ENCODE measurements at places on chromosomes 5 and 9.

- DNase-seq: no peak
These were observed 278.9 kb upstream of the CD180 start for GRCh38 chr5:67475489-67475888.

DNA sequence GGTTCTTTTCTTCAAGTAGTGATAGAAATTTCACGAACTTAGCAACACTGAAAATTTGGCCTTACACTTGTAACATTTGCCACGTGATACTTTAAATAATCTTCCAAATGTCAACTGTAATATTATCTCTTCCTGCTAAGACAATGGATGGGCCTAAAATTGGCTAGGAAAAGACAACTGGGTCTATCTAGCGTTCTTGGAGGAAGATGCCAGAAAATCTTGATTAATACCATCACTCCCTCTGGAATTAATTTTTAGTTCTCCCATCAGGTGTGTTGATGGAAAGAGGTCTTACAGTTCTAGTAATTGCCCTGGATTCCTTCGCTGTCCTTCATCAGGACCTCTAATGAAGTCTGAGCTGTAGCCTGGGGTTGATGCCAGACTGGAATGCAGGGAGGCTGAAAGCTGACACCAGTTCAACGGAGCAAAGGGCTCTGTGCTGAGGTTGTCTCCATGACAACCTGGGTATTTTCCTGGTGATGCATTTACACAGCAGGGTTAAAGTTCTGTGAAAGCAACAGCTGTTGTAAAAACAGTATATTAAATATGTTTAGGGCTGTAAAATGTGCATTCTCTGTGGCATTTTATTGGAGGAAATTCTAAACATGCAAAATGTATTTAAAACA is 92.3 kb downstream of the GAS1 start:
- peak; percentile 36 for DNase-seq

DNA sequence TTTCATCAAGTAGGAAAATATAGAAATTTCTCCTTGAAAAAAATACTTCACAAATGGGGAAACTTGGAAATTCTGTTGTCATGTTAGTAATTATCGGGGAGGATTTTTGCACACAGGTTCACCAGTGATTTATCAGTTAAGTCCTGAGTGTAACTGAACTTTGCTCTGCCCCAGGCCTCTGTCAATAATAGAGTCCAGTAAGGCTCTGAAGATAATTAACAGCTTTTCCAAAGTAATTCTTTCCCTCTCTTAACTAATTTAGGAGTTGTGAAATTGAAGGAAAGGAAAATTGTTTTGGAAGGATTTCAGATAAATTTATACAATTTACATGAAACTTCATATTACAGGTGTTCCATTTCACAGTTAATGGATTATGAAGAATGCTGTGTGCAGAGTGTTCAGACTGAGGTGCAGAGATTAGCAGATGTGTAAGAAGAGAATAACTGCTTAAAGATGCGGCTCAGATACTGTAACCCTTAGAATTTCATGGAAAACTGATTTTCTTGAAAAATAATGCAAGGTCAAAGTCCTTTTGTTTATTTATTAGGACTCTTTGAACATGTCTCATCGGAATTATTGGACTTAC is 2.9 kb upstream of the AGXT2 start:
- DNase-seq: no peak

DNA sequence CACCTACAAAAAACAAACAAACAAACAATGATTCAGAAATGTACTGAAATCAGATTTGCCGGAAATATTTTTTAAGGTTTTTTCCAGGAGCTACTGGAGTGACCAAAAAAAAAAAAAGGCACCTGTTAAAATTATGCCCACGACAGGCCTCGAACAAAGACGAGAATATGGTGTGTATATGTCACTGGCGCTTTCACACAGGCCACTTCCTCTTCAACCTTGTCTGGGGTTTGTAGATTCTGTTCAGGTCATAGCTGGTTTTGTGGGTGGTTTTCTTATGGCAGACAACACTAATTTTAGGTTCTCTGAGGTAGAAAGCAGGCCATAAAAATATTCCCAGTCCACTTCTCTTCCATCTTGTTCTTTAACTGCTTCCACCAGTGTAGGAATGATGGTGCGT is 7.0 kb downstream of the NDUFB6 start:
- DNase-seq: no peak

GRCh38 chr5:172455087-172455381 is 709 bp upstream of the SH3PXD2B start:
- no peak for DNase-seq

GRCh38 chr5:131942016-131942415 is 3.4 kb downstream of the MEIKIN start:
- DNase-seq: no peak

- no peak for DNase-seq
These were observed 69.3 kb upstream of the NIPAL4 start for GRCh38 chr5:157390551-157391297.

DNA sequence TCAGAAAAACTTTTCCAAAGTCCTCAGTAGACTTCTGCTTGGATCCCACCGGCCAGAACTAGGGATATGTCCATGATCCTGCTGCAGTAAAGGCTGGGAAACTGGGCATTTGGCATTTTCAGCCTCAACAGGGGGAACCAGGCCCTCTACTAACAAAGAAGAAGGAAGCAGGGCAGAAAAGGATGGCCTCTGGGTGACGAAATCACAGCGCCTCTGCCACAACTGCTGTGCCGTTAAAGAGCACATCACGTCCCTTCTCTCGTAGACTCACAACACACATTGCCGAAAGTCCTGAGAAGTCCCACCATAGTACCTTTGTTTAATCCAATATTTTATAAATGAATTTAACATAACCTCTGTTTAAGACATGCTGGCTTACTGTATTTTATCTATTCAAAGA is 10.4 kb upstream of the AFAP1L1 start:
- DNase-seq: no peak

DNA sequence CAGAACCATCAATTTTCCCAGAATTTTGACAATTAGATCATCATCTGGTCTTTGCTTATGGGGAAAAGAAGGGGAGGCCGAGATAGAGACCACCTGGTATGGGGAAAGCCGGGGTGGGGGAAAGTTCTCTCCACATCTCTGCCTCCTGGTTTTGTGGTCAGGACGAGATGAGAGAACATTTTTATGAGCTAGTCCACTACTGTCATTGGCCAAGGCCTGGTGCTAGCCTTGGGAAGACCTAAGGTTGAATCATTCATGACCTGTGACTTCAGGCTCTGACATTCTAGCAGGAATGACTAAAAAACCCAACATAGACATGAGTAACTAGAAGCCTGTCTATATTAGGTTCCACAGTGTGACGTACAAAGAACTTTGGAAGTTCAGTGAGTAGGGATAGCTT is 135.2 kb downstream of the PTTG1 start:
- no peak for DNase-seq

DNA sequence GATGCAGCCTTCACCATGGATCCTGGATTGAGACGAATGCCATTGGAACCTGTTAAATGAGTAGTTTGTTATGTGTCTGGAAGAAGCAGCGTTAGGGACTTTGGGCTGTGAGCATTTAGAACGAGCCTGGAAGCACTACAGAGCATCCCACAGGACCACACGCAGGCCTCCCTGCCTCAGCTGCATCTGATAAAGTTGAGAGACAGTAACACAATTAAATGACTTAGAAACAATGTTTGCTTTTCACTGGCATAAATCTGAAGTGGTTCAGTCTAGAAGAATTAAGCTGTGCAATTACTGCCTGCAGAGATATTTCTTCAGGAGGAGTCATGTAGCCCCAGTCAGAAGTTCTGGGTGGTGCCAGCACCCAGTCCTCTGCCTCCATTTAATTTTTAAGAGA is 9.8 kb upstream of the TLX3 start:
- DNase-seq: no peak

GRCh38 chr9:96751815-96752214 is 26.1 kb downstream of the ZNF510 start:
- DNase-seq: no peak

- DNase-seq: peak; percentile 38
These were observed 9.7 kb upstream of the JADE2 start for GRCh38 chr5:134515801-134516200.

- no peak for DNase-seq
These were observed 722.8 kb upstream of the GRAMD2B start for GRCh38 chr5:125700380-125700861.

- no peak for DNase-seq
These were observed 13.2 kb upstream of the IL12B start for GRCh38 chr5:159343295-159344094.

Data from H1 (cell line).